LoVo (cell line): ENCODE measurements at places on chromosomes 13 and 19.

GRCh38 chr19:38664503-38665211, 17.2 kb downstream of the ACTN4 start:
- DNase-seq = no peak

GRCh38 chr19:12956446-12957388, at the start of gene GADD45GIP1:
TSS of gene GADD45GIP1 (minus strand) at chr19:12957223. CDS start at chr19:12957212, 11 bp downstream.
- DNase-seq = peak; percentile 85

DNA sequence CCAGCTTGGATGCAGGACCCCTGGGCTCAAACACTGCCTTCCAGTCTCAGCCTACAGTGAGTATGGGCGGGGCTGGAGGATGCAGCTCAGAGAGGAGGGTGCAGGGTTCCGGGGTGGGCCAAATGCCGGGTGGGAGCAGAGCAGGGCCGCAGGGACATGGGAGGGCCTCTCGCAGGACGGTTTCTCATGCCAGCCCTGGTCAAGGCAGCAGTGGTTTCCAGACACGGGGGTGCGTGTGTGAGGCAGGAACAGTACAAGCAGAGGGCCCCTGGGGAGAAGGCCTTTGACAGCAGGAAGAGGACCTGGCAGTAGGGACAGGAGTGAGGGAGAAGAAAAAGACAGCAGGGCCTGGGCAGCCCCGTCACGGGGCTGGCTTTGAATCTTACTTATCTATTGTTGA, 34.1 kb downstream of the CRTC1 start:
- DNase-seq = no peak

DNA sequence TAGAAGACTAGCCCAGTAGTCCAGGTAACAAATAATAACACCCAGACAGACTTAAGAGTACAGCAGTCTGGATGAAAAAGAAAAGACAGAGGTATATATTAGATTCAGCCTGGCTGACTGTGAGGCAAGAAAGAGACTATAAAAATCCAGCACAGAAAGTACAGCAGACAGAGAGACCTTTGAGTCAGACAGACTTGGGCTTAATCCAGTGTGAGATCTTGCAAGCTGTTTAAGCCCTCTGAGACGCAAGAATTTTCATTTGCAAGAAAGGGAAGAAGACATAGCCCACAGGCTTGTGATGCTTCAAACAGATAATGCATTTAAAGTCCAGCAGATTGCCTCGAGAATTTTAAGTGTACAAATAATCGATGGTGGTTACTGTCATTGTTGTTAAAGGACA, 471.4 kb downstream of the LIG4 start:
- DNase-seq = no peak

- DNase-seq = no peak
Observed at GRCh38 chr19:49422407-49423070, 702 bp downstream of the PTH2 start.

DNA sequence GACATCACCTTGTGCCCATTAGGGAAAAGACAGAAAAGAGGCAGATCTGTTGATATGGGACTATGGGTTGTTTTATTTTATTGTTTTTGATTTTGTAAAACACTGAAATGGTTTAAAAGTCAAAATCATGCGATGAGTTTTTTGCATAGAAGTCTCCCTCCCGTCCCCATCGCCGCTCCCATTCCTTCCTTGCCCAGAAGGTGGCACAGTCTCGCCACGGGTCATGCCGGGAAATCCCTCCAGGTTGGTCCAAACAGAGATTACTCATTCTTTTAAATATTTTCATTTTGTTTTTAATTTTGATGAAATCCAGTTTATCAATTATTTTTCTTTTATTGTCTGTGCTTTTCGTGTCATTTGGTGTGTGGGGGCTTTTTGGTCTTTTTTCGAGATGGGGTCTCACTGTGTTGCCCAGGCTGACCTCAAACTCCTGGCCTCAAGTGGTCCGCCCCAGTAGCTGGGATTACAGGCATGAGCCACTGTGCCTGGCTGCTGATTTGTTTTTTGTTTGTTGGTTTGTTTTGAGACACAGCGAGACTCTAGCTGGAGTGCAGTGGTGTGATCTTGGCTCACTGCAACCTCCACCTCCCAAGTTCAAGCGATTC, 9.2 kb downstream of the PGPEP1 start:
- peak; percentile 59 for DNase-seq

DNA sequence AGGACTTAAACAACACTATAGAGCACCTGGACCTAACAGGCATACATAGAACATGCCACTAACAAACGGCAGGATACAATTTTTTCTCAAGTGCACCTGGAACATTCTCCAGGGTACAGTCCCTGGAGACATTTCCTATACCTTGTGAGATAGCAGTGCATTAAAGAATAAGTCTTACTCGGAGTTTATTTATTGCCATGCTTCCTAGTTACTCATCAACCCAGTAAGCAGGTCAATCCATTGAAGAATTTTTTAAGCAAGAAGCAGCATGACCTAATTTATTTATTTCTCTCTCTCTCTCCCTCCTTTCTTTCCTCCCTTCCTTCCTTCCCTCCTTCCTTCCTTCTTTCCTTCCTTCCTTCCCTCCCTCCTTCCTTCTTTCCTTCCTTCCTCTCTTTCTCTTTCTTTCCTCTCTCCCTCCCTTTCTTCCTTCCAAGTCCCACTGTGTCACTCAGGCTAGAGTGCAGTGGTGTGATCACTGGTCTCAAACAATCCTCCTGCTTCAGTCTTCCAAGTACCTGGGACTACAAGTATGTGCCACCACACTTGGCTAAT, 6.6 kb upstream of the TFDP1 start:
- no peak for DNase-seq

GRCh38 chr13:74774264-74774663, 640.1 kb upstream of the KLF12 start:
- DNase-seq = no peak

DNA sequence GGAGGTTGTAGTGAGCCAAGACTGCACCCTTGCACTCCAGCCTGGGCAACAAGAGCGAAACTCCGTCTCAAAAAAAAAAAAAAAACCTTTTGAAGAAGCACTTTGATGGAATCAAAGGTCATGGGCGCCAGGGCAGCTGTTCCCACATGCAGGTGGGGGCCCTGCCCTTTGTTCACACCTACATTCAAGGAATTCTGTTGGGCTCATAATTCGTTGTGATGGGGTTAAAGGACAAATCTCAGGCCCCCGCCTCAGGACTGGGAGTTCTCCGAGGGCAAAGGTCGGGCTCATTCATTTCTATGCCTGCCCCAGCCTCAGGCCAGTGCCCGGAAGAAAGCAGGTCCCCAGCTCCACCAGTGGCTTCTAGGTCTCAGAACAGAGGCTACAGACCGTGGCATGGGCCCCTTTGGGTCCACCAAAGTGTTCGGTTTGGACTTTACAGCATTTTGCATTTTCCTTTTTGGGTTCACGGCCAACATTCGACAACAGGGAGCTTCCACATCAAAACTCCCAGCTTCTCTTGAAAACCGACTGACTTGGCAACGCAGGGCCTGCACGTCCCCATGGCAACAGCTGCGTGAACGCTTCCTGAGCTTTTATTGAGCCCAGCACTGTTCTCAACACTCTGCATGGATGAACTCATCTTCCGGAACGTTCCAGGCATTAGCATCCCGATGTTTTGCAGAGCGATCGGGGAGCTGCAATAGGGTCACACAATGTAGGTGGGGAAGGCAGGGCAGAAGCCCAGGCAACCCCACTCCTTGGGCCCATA, 10.1 kb upstream of the GTF2F1 start:
- DNase-seq = peak; percentile 60

DNA sequence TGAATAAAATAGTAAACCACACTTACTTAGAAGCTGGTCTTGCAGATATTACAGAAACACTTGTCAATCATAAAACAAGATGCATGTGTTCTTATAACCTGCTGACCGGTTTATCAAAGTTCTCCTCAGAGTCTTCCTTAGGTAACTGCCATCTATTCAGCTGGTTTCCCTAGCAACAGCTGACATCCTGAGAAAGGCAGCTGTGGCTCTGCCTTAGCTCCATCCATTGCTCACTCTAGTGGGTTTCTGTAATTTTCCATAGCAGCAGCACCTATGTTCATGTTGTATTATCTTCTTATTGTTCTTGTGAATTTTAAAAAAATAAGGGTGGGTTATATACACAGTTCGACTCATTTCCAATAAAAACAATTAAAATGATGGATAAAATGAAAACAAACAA, 87.8 kb downstream of the RAP2A start:
- no peak for DNase-seq
